Lung (tissue), 17 donors: ENCODE measurements at places on chromosomes 7 and 10. TPM values are rescaled to one million over a fixed set of nuclear protein-coding genes. Genes with fewer than 3 reads are reported as not detected.

Gene CALD1
- polyA plus RNA-seq: 57.3 TPM

Gene TMEM184A
- 9.9 TPM for polyA plus RNA-seq

Gene CYP26A1
- 0.02 TPM for polyA plus RNA-seq

- no peak for DNase-seq
- no peaks in the 10 kb centered on the region for H3K27me3 ChIP-seq
Measured at GRCh38 chr7:19692111-19692828, 16.6 kb downstream of the POLR1F start.

DNA sequence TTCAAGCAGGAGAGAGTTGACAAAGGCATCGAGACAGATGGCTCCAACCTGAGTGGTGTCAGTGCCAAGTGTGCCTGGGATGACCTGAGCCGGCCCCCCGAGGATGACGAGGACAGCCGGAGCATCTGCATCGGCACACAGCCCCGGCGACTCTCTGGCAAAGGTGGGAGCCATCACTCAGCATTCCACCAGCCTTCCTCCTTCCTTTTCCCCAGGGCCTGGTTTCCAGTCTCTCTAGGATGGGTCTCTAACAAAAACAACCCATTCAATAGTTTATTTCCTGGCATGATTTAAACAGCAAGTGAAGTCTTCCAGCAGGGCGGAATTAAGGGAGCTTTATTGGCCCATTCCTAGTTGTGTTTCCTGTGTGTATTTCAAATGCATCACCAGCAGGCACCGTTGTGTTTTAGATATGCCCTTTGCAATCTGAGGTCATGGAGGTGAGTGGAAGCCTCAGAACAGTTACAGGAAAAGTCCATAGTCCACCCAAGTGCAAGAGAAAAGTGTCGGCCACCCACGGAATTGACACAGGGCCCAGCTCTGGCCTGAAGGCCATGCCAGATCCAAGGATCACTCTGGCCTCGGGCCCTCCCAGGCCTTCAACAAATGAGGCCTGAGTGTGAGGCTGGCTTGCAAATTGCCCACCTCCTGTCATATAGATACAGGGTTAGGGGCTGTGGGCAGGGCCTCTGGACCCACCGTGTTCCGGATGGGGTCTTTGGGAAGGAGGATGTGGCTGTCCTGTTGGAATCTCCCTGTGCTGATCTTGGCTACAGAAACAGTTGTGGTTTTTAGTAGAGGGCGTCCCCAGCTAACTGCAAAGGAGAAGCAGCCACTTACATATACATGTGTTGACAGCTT, 46.9 kb upstream of the TRIM8 start:
- DNase-seq: no peak
- H3K4me3 ChIP-seq: no peak overlapping the region
- H3K27ac ChIP-seq: peak overlapping the region; percentile 43
- peaks cover 17% of the 10 kb centered on the region for H3K36me3 ChIP-seq

GRCh38 chr7:101506531-101506930, 122.6 kb downstream of the MYL10 start:
- H3K27me3 ChIP-seq: no peaks in the 10 kb centered on the region
- H3K4me1 ChIP-seq: no peaks in the 10 kb centered on the region
- no peak overlapping the region for H3K4me3 ChIP-seq
- H3K27ac ChIP-seq: no peak overlapping the region
- no peak for DNase-seq

DNA sequence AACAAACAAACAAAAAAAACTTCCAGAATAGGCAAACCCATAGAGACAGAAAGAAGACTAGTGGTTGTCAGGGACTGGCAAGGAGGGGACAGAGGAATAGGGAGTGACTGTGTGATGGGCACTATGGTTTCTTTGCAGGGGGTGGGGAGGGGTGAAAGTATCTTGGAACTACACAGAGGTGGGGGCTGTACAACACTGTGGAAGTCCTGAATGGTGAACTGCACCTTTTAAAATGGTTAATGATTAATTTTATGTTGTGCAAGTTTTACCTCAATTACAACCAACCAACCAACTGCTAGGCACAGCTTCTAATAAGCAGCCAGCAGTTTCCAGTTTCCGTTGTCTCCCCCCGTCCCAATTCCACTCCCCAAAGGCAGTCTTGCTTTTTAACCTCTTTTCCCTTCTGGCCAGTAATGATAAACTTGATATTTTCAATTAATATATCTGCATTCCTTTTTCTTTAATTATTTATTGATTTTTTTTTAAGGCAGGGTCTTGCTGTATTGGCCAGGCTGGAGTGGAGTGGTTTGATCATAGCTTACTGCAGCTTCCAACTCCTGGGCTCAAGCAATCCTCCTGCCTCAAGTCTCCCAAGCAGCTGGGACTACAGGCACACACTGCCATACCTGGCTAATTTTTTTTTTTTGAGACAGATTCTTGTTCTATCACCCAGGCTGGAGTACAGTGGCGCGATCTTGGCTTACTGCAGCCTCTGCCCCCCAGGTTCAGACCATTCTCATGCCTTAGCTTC, 46.8 kb downstream of the HIP1 start:
- H3K36me3 ChIP-seq: no peaks in the 10 kb centered on the region
- no peak for DNase-seq
- H3K4me1 ChIP-seq: no peaks in the 10 kb centered on the region
- no peaks in the 10 kb centered on the region for H3K27me3 ChIP-seq
- H3K27ac ChIP-seq: no peak overlapping the region

- H3K36me3 ChIP-seq: no peaks in the 10 kb centered on the region
- H3K27me3 ChIP-seq: no peaks in the 10 kb centered on the region
- H3K27ac ChIP-seq: no peak overlapping the region
- peak; percentile 14 for DNase-seq
- no peaks in the 10 kb centered on the region for H3K4me1 ChIP-seq
- no peak overlapping the region for H3K4me3 ChIP-seq
Measured at GRCh38 chr7:7830122-7830878, 111.9 kb upstream of the RPA3 start.

- no peak for DNase-seq
- no peak overlapping the region for H3K27ac ChIP-seq
- no peaks in the 10 kb centered on the region for H3K4me1 ChIP-seq
- no peak overlapping the region for H3K4me3 ChIP-seq
- no peaks in the 10 kb centered on the region for H3K36me3 ChIP-seq
Measured at GRCh38 chr7:68267486-68267885, 1270.9 kb downstream of the TYW1 start.

- no peak overlapping the region for H3K27ac ChIP-seq
- H3K4me3 ChIP-seq: no peak overlapping the region
- DNase-seq: no peak
Measured at GRCh38 chr10:115653473-115653872, 560.3 kb downstream of the ATRNL1 start.

DNA sequence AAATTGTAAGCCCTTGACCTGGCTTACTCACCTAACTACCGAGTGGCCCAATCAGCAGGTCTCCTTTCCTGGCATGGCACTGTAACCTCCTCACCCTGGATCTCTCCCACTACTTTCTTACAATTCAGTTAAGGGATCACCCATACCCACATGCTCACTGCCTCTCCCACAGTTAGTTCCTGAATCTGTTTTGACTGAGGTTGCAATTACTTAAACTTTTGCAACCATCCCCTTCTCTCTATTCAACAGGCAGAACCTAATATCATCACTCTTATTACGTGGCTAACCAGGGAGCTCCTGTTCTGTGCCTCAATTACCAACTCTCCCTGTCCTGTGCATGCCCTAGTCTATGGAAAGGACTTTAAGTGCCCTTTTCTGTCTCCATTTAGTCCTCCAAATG, 84.2 kb upstream of the IKZF1 start:
- no peaks in the 10 kb centered on the region for H3K27me3 ChIP-seq
- DNase-seq: no peak

DNA sequence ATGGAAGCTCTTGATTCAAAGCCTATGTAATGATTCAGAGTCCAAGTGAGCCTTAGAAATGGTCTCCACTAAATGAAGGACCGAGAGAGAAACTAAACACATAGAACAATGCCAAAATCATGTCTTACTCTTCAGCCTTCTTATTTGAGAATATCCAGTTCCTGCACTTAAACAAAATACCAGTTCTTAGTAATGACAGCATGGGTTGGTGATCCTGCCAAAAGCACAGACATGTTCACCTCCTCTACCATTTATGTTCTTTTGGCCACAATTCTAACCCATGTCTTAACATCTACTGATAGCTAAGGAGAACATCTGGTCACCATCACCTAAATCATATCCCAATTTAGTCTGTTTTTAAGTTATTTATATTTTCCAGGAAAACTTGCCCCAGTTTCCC, 239.6 kb upstream of the PTN start:
- peak; percentile 18 for DNase-seq
- no peak overlapping the region for H3K4me3 ChIP-seq
- no peaks in the 10 kb centered on the region for H3K27me3 ChIP-seq
- no peaks in the 10 kb centered on the region for H3K36me3 ChIP-seq

DNA sequence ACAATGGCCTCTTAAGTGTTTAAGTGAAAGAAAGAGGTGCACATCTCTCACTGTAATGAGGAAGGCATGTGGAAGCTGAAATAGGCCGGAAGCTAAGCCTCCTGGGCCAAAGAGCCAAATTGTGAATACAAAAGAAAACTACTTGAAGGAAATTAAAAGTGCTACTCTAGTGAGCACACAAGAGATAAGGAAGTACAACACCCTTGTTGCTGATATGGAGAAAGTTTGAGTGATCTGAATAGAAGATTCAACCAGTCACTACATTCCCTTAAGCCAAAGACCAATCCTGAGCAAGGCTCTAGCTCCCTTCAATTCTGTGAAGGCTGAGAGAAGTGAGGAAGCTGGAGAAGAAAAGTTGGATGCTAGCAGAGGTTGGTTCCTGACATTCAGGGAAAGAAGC, 8.2 kb downstream of the DKK1 start:
- no peaks in the 10 kb centered on the region for H3K27me3 ChIP-seq
- H3K27ac ChIP-seq: no peak overlapping the region
- H3K4me3 ChIP-seq: no peak overlapping the region
- H3K4me1 ChIP-seq: no peaks in the 10 kb centered on the region
- DNase-seq: no peak

- no peak overlapping the region for H3K27ac ChIP-seq
- no peaks in the 10 kb centered on the region for H3K36me3 ChIP-seq
- H3K4me3 ChIP-seq: no peak overlapping the region
Measured at GRCh38 chr10:129335396-129335795, 131.6 kb upstream of the MGMT start.
